ENCODE measurements at places on chromosomes 6 and 20.
A peak's percentile ranks its signal among the peaks of the same experiment; 100 is the strongest.

DNA sequence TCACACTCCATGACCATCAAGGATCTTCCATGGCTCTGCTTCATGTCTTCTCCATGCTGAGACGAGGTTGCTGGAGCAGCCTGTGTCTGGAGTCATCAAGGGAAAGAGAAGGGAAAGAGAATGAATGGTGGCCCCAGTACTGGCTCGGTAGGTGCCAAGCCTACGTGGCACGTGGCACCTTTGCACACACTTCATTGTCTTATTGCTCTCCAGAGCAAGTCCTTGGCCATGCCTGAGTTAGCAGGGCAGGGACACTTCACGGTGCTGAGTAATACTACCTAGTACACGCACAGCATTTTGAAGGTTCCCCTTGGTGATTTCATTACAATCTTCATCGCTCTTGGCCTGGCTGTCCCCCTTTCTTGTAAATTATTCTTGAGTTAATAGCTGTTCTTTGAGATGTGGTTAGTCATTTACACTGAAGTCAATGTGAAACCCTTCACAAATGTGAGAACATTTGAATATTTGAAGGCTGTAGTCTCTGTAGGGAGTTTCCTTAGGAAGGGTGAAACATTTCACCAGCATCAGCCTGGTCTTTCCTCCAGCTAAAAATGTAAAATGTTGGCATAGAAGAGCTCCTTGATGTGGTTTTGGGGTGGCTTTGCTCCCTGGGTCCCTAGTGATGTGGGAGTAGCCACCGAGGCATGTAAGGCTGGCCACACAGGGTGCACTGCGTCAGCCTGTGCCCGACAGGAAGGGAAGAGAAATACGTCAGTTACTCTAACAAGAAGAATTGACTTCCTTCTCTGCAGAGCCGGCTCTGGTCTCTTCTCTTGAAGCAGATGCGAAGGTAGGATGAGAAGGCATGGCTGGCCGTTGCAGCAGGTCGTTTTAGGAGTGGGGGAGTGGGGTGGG lies at the start of gene SYTL3:
TSS of gene SYTL3 (plus strand) at position 766 of the 855 bp plus-strand sequence. CDS start 13,215 bp downstream, outside the sequence.
- DNase-seq: peak; percentile 59

- no peak for DNase-seq
These were observed 29.7 kb downstream of the ZMYND8 start for GRCh38 chr20:47326658-47327268.

GRCh38 chr20:24607402-24607801 lies 138.0 kb downstream of the SYNDIG1 start:
- DNase-seq: no peak

DNA sequence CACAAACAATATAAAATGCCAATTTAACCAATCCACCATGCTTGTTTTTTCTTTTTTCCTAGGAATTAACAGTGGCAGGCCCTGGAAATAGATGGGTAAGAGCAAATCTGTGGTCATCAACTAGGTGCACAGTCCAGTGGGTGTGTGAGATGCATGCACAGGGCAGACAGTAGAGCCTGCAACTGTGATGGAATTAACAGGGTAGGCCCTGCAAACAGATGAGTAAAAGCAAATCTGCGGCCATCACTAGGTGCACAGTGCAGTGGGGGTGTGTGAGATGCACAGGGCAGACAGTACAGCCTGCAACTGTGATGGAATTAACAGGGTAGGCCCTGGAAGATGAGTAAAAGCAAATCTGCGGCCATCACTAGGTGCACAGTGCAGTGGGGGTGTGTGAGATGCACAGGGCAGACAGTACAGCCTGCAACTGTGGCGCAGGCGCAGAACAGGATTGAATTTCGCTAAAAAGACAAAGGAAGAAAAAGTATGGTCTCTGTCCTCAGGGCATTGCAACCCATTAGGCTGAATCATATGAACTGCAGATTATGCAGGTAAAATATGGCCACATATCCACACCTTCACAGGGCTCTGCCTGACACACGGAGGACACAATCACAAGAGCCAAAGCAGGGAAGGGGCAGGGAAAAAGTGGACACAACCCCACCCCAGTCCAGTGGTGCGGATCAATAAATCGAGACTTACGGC lies 41.0 kb upstream of the IPCEF1 start:
- no peak for DNase-seq

DNA sequence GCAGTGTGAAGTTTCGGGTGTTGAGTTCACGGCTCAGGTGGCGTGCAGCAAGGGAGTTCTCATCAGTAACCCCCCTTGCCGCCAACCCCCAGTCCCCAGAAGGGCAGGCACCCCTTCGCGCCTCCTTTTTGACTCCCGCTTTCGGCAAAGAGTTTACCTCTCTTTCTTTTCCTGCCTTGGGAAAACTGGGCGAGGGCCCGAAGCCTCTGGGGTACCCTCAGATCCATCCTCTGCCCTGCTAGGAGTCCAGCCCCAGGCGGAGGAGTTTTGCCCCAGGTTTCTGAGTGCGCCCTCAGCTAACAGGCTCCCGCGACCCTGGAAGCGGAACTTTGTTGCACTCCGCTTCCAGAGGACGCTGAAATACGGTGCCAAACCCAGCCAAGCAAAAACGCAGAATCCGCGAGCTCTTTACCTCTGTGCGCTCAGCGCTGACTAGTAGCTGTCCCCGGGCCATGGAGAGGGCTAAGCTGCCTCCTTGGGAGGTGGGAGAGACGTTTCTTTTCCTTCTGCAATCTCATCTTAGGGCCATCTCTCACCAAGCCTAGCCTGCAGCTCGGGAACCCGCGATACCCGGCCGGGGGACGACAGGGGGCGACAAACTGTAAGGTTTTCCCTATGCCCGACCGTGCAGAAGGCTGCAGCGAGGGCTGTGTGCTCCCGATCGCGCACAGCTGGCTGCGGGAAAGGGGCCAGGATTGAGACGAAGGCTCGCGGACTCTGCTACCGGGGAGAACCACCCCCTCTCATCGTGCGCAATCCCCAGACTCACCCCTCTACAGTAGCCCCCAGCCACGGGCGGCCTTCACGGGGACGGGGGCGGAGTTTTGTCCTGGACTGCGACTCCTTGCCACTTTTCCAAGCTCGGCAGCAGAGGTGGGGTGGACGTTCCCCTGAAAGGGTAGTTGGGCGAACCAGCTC lies 2.7 kb upstream of the PAX1 start:
- peak; percentile 55 for DNase-seq

GRCh38 chr20:11459090-11459890 lies 458.4 kb upstream of the BTBD3 start:
- no peak for DNase-seq

GRCh38 chr6:53701333-53702218 lies 36.0 kb upstream of the KLHL31 start:
- no peak for DNase-seq

- DNase-seq: no peak
These were observed 6.8 kb upstream of the SULF2 start for GRCh38 chr20:47792021-47792618.

- no peak for DNase-seq
These were observed 705.4 kb downstream of the RFPL4B start for GRCh38 chr6:113052506-113052905.

DNA sequence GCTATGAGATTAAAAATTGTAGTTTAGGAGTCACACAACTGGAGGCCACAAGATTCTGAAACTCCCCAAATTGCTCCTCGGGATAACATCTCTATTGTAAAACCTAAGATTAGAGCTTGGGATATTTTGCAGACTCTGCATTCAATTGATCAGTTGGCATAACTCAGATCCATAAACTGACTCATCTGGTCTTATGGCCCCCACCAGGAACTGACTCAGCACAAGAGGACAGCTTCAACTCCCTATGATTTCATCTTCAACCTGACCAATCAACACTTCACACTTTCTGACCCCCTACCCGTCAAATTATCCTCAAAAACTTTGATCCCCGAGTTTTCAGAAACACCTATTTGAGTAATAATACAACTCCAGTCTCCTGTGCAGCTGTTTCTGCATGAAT lies 257.3 kb downstream of the HAO1 start:
- DNase-seq: no peak

- DNase-seq: no peak
These were observed 7.0 kb downstream of the COL9A3 start for GRCh38 chr20:62823688-62824475.

DNA sequence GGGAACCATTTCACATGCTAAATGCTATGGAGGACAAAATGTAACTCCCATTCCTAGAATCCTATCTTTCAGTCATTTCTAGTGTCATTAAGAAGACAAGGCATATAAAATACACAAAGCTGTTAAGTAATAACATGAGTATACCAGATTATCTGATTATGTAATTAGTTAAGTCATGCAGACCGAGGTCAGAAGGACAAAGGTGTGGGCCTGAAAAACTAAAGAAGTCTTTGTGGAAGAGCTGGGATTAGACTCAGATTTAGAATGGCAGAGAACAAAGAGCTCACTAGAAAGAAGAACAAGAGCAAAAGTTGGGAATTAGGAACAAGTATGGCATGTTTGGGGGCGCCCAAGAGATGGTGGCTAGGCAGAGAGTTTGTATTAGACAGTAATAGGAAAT lies 37.0 kb downstream of the EFHC1 start:
- DNase-seq: no peak

All from GM20000 (cell line).